ENCODE measurements at places on chromosomes 1 and 21.

- DNase-seq = no peak
These were observed 159.0 kb upstream of the BACE2 start for GRCh38 chr21:41008974-41009373.

DNA sequence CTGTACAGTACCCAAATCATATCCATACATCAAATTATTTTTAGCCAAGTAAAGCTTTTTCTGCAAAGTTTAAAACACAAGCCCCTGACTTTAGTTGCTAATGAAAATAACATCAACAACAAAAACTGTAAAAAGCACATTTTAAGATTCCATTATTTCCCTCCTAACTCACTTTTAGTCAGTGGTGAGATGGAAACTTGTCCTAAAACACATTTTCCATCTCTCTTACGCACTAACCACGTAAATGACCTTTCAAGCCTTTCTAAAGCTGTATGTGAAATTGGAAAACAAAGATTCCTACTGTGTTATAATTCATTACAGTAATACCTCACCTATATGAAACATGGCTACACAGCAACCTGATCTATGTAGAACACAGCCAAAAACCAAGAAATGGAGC, 77.5 kb downstream of the PTPN14 start:
- no peak for DNase-seq

DNA sequence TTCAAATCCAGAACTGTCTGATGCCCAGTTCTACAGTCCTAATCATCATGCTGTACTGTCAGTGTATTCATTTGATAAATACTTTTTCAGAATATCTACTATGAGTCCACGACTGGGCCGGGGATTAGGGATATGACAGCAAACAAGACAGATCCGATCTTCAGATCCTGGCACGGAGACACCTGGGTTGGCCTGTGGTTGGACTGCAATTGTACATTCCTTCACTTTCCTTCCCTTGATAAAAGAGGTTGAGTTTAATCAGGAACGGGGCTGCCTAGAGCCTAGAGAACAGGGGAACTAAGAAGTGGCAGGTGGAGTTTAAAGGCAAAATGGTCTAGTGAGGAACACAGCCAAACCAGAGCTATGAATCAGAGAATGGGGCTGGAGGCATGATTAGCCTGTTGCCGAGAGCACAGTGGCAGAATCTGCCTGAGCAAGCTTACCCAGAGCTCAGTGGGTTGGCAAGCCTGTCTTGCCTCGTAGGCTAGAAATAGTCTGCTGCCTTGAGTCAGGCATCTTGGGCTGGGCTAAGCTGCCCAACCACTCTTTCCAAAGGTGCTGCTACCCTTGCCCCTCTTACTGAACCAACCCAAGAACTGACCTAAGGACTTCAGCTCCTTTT, 38.1 kb upstream of the PTCH2 start:
- DNase-seq = no peak

DNA sequence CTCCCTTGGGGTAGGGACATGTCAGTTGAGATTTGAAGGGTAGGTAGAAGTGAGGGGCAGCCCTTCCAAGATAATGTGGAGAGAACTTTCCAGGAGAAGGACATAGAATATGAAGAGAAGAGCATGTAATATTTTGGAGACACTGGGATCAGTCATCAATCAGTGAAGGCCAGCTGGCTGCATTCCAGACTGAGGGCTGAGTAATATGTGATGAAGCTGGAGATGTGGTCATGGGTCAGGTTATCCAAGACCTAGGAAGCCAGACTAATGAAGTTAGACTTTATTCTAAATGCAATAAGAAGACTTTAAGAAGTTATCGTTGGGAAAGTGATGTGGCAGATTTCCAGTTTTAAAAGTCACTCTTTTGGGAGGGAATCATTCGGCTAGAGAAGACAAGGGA, 262.0 kb downstream of the HMCN1 start:
- no peak for DNase-seq

GRCh38 chr1:182198006-182198605, 136.6 kb upstream of the ZNF648 start:
- no peak for DNase-seq

GRCh38 chr1:165628147-165628822, 2.7 kb upstream of the MGST3 start:
- DNase-seq = no peak

DNA sequence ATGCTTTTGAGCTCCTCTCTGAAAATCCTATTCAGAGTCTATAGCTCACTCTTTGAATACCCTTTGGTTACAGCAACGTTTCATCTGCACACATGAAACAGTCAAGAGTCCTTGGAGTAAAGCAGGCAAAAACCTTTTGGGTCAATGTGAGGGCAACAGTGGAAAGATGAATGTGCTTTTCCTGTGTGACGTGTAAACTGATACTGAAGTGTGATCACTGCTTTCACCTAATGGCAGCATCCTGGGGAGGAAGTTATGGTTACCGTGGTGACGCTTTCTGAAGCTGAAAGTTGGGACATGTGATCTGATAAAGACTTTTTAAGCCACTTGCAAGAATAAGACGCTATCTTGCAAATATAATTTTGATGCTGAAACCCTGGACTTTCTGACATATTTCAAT, 160.0 kb downstream of the SEC16B start:
- peak; percentile 83 for DNase-seq

- DNase-seq = no peak
These were observed 127.2 kb downstream of the MACF1 start for GRCh38 chr1:39331647-39332046.

GRCh38 chr1:7050751-7051665, 265.8 kb downstream of the CAMTA1 start:
- no peak for DNase-seq

DNA sequence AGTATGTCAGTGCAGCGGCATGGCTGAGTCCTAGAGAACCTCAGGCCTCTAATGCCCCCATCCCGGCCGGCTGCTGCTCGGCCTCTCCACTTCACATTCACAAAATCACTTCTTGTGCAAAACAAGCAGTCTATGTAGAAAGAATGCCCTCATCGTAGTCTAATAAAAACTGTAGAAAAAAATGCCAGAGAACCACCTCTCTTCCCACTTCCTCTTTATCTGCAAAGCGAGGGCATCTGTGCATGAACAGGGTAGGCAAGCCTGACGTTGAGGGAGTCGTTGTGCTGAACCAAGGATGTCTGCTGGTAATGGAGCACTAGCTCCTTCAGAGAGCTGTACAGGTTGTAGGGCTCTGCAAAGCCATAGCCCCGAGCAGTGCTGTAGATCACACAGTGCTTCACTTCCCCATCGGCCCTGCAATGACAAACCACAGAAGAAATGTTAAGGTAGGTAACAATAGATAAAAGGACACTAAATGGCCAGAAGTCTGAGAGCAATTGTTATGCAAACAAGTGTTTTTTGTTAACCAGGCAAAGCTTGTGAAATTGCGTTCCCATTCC, 88.9 kb downstream of the PIK3R3 start:
- DNase-seq = no peak

GRCh38 chr1:40802078-40802741, 18.6 kb downstream of the KCNQ4 start:
- no peak for DNase-seq

DNA sequence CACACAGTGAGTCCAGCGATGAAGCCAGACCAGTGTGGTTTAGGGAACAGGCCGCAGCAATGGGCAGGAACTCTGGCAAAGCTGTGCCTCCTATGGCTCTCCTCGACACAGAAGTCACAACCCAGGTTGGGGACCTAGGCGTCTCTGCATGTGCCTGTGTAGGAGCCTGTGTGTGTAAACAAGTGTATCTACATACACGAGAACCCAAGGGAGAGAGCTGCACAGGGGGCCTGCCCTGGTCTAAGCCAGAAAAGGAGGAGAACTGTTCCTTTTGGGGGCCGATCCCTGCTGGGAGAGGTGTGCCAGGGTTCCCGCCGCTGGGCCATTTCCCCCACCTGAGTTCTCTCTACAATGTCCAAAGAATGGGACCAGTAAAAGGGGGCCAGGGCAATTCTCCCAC, 56.0 kb downstream of the CD247 start:
- no peak for DNase-seq

- no peak for DNase-seq
These were observed 70.1 kb upstream of the GORAB start for GRCh38 chr1:170461762-170462384.

- DNase-seq = no peak
These were observed 413.4 kb downstream of the CAMTA1 start for GRCh38 chr1:7198664-7199063.

DNA sequence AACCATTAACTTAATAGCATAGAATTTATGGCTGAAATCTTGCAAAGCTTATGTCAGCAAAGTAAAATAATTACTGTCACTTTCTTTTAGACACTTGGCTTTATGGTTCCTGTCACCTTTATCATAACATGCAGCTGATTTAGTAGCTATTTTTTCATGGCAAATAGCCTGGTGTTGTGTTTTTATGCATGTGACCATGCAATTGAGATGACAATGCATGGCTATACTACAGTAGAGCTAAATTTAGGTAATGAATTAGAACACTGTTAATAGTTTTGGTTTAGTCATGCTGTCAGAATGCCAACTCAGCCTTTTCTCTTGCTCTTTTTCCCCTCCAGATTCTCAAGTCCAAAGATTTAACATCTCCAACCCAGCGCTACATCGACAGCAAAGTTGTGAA, 88.6 kb downstream of the TGFB2 start:
- DNase-seq = no peak

GRCh38 chr21:33801424-33802405, 113.9 kb downstream of the ATP5PO start:
- peak; percentile 62 for DNase-seq

- no peak for DNase-seq
These were observed 92.4 kb upstream of the RALGPS2 start for GRCh38 chr1:178632653-178633052.

GRCh38 chr1:10835822-10836421, 39.5 kb upstream of the CASZ1 start:
- DNase-seq = peak; percentile 72

All from NCI-H1436 treated with DMSO at 0.1 percent for 48 hours (cell line).